Glutamatergic neuron (in vitro differentiated cells): ENCODE measurements at places on chromosomes 11 and 22.
A peak's percentile ranks its signal among the peaks of the same experiment; 100 is the strongest.

- no peak for DNase-seq
Measured at GRCh38 chr11:47904048-47904447, 55.9 kb upstream of the NUP160 start.

DNA sequence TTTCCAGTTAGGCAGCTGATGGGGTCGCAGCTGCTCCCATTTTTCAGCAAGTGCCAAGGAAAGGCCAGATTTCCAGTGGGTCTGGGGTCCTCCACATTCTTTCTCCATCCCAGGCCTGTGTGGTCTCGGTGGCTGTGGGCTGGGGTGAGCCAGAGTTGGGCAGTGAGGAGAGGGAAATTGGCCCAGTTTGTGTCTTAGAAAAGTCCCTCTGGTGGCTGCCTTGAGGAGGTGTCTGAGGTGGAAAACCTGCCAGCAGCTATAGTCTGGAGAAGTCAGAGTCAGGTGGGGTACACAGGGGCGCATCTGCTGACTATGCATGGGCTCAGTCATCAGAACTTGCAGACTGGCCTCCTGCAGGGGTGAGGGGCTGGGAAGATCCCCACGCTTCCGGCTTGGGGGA lies 30.5 kb downstream of the MRGPRD start:
- DNase-seq: no peak

DNA sequence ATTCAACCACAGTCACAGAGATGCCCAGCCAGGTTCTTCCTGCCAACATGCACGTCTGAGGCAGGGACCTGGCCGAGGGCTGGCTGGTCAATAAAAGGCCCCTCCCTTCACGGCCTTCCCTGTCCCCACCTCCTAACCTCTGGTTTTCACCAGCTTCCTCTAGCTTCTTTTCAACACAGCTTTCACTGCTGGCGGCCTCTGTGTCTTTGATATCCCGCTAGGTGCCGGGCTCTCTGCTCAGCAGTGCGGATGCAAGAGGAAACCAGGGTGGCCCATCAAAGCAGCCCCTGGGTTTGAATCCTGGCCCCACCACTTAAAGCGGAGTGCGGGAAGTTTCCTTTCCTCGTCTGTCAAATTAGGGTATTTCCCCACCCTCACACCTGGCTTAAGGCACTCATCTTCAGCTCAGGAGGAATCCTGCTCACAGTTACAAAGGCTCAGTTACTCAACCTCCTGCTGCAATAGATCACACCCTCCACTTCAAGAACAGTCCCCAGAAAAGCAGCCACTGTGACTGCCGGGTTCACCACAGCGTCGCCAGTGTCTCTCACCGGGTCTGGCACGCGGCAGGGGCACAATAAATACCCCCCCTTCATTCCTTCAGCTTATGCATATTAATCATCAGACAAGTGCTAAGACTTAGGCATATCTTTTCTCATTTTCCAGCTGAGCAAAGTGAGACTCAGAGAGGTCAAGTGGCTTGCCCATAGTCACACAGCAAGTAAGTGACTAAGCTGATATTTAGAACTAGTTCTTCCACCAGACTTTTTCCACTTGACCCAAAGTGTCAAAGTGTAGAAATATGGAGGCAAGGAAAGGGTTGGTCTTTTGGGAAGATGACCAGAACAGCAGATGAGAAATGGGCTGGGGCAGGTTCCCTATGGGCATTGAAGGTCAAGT lies 45.7 kb downstream of the TXN2 start:
- no peak for DNase-seq

DNA sequence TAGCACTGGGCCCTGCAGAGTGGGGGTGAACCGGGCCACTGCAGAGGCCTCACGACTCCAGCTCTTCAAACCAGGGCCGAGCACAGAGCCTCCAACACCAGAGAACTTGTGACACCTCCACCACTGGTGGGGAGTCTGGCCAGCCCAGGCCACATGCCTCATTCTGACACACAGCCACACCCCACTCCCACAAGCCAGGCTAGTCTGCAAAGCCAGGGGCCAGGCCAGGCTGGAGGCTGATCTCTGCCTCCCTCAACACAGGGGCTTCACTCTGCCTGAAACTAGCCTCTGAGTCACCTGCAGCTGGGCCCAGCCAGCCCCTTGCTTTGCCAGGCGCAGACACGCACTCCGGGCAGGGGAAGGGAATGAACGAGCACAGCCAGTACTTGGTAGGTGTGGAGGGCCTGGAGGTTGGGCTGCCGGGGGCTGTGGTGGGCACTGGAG lies 102.9 kb downstream of the MED15 start:
- no peak for DNase-seq

DNA sequence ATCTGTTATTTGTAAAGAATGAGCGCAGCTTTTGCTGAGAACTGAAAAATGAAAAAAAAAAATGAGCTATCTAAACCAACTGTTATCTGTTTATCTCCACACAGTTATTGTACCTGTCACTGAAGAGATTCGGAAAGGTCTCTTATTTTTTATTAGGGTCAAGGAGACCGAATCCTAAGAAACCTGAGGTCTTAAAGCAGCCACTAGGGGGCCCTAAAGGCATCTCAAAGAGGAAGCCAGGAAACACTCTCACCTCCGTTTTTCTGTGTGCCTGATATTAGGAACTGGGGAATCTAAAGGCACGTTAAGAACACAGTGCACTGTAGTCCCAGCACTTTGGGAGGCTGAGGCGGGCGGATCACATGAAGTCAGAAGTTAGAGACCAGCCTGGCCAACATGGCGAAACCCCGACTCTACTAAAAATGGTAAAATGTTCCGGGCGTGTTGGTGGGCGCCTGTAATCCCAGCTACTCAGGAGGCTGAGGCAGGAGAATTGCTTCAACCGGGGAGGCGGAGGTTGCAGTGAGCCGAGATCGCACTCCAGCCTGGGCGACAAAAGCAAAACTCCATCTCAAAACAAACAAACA lies 3.5 kb upstream of the LARGE1 start:
- DNase-seq: peak; percentile 66

DNA sequence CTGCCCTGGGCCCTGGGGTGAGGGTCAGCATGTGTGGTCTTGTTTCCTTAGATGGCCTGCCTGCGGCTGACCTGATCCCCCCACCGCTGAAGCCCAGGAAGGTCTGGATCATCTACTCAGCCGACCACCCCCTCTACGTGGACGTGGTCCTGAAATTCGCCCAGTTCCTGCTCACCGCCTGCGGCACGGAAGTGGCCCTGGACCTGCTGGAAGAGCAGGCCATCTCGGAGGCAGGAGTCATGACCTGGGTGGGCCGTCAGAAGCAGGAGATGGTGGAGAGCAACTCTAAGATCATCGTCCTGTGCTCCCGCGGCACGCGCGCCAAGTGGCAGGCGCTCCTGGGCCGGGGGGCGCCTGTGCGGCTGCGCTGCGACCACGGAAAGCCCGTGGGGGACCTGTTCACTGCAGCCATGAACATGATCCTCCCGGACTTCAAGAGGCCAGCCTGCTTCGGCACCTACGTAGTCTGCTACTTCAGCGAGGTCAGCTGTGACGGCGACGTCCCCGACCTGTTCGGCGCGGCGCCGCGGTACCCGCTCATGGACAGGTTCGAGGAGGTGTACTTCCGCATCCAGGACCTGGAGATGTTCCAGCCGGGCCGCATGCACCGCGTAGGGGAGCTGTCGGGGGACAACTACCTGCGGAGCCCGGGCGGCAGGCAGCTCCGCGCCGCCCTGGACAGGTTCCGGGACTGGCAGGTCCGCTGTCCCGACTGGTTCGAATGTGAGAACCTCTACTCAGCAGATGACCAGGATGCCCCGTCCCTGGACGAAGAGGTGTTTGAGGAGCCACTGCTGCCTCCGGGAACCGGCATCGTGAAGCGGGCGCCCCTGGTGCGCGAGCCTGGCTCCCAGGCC lies 12.7 kb downstream of the TMEM121B start:
- no peak for DNase-seq

GRCh38 chr22:37328017-37328416 lies 45.7 kb downstream of the CYTH4 start:
- no peak for DNase-seq
